H4 (cell line): ENCODE measurements at places on chromosomes 2 and 18. TPM values are rescaled to one million over a fixed set of nuclear protein-coding genes. Genes with fewer than 3 reads are reported as not detected.

TTN gene
- not detected in 2 replicates for total RNA-seq

ALLC gene
- not detected in 2 replicates for total RNA-seq

MARS2 gene
- total RNA-seq, result 1.7 and 4.1 TPM in 2 replicates

PTGR3 gene
- 14.0 and 16.5 TPM in 2 replicates for total RNA-seq

DNAJC5G gene
- total RNA-seq, result not detected in 2 replicates

EPB41L3 gene
- total RNA-seq, result 10.3 and 14.1 TPM in 2 replicates

PER2 gene
- 3.9 and 4.6 TPM in 2 replicates for total RNA-seq

CGREF1 gene
- total RNA-seq, result 0.31 TPM in 1 of 2 replicates, not detected in the other

CHN1 gene
- 14.5 and 18.5 TPM in 2 replicates for total RNA-seq

MC2R gene
- not detected in 2 replicates for total RNA-seq

FAM237A gene
- total RNA-seq, result not detected in 2 replicates

AMER3 gene
- not detected in 2 replicates for total RNA-seq

RMND5A gene
- 19.2 and 23.2 TPM in 2 replicates for total RNA-seq

VWA3B gene
- total RNA-seq, result not detected in 2 replicates

ATP6V1B1 gene
- total RNA-seq, result 0.33 and 0.45 TPM in 2 replicates

OR6B2 gene
- not detected in 2 replicates for total RNA-seq

MAP4K3 gene
- 19.2 and 20.1 TPM in 2 replicates for total RNA-seq

ARHGEF33 gene
- total RNA-seq, result not detected in 2 replicates
